Activated CD8-positive, alpha-beta memory T cell treated with anti-CD3 and anti-CD28 coated beads, Interleukin-2, amount 50 U/mL, for 4 hours (primary cell): ENCODE measurements at places on chromosomes 6 and 20.

DNA sequence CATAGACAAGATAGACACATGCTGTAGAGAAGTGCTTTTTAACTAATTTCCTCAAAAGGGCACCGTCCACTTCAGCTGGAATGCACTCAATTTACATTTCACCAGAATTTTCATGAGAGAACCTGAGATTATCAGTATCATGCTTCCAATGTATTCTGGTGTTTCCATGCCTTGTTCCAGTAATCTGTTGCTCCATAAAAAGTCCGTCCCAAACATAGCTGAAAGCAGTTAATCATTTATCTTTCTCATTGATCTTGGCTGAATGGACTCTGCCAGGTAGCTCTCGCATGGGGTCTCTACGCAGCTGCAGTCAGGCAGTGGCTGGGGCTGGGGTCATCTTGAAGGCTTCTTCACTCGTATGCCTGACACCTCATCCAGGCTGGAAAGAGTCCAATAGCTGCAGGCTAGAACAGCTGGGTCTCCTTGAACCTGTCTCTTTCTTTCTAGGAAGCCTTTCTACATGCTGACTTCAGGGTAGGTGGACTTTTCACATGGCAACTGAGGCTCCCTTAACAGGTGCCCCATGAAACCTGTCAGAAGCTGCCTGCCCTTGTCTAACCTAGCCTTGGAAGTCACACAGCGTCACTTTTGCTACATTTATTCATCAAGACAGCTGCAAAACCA, 18.6 kb upstream of the COL12A1 start:
- no peak for DNase-seq

- no peak for DNase-seq
These were observed 120.9 kb downstream of the GRM1 start for GRCh38 chr6:146149770-146150169.

DNA sequence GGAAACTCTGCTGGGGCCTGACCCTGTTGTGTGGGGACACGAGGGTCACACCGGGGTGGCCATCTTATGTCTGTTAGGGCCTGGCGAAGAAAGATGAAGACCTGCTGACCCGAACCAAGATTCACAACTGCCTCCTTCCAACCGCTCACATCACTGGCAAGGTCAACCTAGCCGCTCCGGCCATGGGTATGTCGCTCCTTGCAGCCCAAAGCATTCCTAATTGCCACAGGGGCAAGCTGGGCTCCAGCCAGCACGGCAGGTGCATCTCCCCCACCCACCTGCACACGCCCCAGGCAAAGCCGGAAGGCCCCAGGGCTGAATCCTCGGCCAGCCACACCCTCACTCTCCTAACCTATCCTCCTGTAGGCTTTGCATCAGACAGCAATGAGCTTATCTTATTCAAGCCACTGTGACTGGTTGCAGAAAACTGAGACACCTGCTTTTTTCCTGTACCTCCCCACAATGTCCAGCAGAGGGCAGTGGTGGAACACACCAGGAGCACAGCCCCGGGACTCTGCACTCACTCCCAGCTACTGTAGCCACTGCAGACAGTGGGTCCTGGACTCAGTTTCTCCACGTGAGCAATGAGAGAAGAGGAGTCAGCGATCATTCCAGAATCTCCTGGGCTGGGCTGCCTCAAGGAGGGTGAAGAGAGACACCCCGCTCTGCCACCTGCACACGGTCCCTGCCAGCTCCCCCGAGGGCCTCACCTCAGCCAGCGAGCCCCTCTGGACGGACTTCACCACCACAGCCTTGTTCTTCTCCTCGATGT, 170.2 kb downstream of the PREX1 start:
- DNase-seq: peak; percentile 64

GRCh38 chr20:38275815-38276550, 15.4 kb upstream of the KIAA1755 start:
- DNase-seq: no peak

DNA sequence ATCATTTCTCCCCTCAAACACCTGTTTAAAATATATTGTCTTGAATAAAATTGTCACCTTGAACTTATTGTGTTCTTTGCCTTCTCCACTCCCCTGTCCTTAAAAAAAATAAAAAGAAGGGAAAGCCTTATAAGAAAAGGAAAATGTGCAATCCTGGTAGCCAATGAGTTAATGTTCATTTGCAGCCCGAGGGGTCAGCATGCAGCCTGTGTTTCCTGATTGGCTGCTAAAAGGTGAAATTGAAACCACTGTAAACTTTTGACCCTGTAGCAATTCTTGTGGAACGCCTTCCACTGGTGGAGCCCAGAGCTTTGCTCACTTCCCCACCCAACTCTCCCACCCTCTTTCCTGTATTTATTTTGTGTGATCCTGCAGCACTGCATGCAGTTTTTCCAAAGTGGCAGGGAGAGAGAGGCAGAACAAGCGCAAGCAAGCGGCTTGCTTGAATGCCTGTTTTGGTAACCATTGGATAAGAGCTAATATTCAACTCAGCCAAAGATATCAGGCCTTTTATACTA, 74.9 kb downstream of the NCOA3 start:
- DNase-seq: no peak

GRCh38 chr20:63435552-63435951, 36.9 kb downstream of the KCNQ2 start:
- no peak for DNase-seq

DNA sequence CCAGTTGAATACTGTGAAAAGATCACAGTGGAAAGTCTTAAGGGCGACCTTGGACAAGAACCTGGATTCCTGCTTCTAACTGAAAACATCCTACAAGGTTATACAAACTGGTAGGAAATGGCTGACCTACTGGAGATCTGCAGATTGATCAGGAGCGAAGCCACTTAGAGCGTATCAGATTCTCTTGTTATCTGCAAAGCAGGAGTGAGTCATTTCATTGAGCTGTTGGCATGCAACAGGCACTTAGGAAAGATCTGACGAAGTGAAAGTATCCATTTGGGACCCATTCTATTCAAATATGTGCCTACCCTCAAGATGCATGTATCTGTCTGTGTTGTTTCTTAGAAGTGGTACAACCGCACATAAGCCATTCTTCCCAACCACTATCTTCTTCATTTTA, 131.2 kb upstream of the RIN2 start:
- DNase-seq: no peak

GRCh38 chr6:43047998-43048397, 5.7 kb downstream of the CUL7 start:
- no peak for DNase-seq

GRCh38 chr6:142850679-142851423, 94.1 kb downstream of the HIVEP2 start:
- DNase-seq: no peak

- DNase-seq: no peak
These were observed 52.4 kb upstream of the ARMC2 start for GRCh38 chr6:108795814-108796213.

GRCh38 chr6:128305228-128305627, 215.2 kb downstream of the PTPRK start:
- no peak for DNase-seq

GRCh38 chr6:36786055-36786675, 53.1 kb downstream of the CPNE5 start:
- no peak for DNase-seq

- DNase-seq: no peak
These were observed 138.3 kb upstream of the INSM1 start for GRCh38 chr20:20229595-20229994.

DNA sequence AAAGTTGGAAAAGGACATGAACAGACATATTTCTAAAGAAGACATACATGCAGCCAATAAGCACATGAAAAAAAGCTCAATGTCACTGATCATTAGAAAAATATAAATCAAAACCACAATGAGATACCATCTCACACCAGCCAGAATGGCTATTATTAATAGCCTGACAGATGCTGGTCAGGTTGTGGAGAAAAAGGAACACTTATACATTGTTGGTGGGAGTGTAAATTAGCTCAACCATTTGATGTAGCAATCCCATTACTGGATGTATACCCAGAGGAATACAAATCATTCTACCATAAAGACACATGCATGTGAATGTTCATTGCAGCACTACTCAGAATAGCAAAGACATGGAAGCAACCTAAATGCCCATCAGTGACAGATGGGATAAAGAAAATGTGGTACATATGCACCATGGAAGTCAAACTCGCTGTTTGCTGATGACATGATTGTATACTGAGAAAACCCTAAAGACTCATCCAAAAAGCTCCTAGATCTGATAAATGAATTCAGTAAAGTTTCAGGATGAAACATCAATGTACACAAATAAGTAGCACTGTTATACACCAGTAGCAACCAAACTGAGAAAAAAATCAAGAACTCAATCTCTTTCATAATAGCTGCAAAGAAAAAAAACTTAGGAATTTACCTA, 196.8 kb downstream of the ADGB start:
- no peak for DNase-seq

- DNase-seq: no peak
These were observed 50.4 kb upstream of the MPC1 start for GRCh38 chr6:166433096-166433495.

- DNase-seq: no peak
These were observed 113.7 kb upstream of the BCLAF1 start for GRCh38 chr6:136403110-136403980.

DNA sequence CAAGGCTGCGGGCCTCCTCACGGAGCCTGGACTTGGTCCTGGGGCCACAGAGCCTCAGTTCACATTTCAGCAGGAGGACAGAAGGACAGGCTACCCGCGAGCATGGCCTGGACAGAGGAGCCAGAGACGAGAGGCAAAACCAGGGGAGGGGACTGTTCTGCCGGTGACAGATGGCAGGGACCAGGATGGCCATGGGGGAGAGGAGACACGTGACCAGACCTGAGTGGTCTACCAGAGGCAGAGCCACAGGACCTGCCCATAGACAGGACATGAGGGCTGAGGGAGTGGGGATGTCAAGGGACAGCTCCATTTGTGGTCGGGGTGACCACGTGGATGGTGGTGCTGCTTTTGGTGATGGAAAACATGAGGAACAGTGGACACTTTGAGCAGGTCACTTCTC, 207.9 kb downstream of the NFATC2 start:
- no peak for DNase-seq

GRCh38 chr6:52620906-52621190, 44.0 kb upstream of the TRAM2 start:
- DNase-seq: no peak

- peak; percentile 40 for DNase-seq
These were observed 14.5 kb upstream of the WFDC12 start for GRCh38 chr20:45138561-45139300.

DNA sequence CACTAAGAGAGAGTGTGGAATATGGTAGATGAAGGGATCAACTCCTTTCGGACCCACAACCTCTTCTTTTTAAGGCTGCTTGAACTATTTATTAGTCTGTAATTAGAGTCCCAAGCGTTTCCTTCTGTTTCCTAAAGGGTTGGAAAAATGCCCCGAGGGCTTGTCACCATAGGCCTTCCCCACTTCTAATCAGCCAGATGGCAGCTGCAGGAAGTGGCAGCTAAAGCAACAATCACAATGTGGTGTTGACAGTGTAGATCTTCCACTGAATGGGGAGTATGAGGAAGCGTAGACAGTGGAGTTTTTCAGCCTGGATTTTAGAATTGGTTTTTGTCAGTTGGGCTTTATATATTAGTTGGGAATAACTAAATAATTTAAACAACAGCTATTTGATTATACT, 40.6 kb downstream of the SLC35D3 start:
- no peak for DNase-seq

- no peak for DNase-seq
These were observed 81.2 kb downstream of the NFATC2 start for GRCh38 chr20:51461306-51461705.

GRCh38 chr6:141552031-141552430, 580.7 kb upstream of the GJE1 start:
- DNase-seq: no peak

GRCh38 chr6:5701174-5701573, 305.6 kb downstream of the NRN1 start:
- DNase-seq: no peak

DNA sequence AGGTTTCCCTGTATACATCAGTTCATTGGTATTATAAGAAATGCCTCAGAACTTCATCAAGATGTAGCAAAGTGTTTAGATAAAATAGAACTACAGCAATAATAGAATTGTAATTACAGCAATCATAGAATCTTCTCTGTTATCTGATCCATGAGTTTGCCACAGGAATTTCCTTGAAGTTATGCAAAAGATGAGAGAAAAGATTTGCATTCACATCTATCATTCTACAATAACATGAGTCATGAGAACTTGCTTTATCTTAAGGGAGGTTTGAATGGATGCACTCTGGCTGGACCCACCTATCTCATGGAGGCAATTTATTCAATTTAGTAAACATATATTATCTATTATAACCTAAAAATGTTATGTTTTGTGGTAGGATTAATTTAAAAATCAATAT, 329.8 kb upstream of the EPHA7 start:
- no peak for DNase-seq

DNA sequence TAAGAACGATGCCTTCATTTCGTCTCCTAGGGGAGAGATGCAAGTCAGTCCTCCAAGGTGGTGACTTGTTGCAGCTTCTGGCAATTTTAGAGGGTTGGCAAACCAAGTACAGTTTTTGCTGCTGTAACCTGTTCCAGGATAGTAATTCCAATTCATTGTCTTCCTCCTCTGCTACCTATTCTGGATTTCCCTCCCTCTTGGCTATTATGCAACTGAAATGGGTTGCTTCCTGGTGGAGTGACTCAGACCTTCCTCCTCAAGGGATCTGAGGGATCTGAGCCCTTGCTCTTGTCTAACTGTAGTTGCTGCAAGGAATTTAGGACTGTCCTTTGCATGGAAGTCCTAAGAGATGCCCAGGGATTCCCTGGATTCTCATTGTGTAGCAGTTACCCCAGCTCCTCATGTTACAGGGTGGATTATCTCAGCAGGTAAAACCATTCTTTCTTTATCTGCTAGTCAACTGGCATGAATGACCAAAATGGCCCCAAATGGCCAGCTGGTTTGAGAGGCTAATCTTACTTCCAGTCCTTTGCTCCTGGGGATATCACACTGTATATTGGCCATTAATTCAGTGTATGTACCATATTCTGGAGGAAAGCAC, 17.6 kb upstream of the ELMO2 start:
- no peak for DNase-seq

GRCh38 chr20:47669152-47669425, 116.2 kb downstream of the SULF2 start:
- DNase-seq: no peak

DNA sequence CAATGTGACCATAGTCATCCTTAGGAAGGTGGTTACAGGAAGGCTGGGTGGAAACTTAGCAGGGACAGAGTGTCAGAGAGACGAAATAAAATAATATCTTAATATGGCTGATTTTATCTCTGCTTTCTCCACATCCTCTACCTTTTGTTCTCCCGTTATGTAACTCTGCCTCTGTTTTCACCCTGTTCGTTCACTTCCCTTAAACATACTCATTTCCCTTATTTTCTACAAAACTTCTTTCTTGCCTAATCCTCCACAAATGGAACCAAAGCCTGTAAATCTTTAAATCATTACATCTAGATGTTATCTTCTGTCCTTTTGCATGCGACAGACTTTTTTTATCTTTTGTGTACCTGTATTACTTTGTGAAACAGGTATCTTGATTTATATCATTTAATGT, 23.3 kb upstream of the CRIP3 start:
- no peak for DNase-seq

DNA sequence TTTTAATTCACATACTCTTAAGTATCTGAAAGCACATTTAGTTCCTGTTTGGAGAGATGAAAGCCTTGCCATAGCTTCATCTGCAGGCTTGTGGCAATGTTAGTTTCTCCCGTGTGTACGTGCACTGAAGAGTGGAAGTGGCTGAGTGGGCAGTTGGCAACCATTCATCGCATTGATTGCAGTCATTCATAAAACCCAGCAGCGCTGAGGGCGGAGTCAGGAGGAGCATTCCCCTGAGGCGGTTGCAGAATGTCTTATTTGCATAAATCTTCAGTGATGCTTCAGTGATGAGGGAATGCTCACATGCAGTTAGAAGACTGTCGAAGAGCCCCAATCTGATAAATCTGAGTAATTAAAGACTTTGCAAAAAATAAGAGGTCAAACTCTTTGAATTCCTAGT, 79.1 kb downstream of the RIMS1 start:
- no peak for DNase-seq
